Nephron progenitor cell (in vitro differentiated cells): ENCODE measurements at places on chromosomes 2 and 18.

DNA sequence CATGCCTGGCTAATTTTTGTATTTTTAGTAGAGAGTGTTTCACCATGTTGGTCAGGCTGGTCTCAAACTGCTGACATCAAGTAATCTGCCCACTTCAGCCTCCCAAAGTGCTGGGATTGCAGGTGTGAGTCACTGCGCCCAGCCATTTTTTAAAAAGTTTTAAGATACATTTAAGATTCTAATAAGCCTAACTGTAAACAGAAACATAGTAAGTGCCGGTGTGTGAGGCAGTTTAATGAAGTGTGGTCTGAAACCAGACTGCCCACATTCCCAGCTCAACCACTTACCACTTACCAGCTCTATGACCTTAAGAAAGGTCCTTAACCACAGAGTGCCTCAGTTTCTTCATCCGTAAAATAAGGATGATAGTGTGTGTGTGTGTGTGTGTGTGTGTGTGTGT lies 42.4 kb downstream of the TMEM237 start:
- no peak for DNase-seq

DNA sequence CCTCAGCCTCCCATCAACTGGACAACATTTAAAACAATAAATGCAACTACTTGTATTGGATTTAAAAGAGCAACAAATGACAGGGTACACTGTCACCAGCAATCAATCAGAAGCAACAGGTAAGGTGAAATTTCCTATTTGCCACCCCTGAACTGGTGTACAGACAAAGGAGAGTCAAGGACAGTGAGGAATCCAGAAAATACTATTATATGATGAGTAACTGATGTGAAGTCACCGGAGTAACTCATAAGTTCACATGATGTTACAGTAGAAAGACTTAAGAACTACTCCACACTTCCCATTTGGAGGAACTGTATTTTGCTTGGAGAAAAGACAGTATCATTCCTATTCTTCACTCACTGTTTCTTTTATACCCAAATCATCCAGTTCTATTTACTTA lies 4.1 kb upstream of the STAT1 start:
- no peak for DNase-seq

GRCh38 chr2:19098467-19099160 lies 259.8 kb downstream of the OSR1 start:
- DNase-seq, result no peak

DNA sequence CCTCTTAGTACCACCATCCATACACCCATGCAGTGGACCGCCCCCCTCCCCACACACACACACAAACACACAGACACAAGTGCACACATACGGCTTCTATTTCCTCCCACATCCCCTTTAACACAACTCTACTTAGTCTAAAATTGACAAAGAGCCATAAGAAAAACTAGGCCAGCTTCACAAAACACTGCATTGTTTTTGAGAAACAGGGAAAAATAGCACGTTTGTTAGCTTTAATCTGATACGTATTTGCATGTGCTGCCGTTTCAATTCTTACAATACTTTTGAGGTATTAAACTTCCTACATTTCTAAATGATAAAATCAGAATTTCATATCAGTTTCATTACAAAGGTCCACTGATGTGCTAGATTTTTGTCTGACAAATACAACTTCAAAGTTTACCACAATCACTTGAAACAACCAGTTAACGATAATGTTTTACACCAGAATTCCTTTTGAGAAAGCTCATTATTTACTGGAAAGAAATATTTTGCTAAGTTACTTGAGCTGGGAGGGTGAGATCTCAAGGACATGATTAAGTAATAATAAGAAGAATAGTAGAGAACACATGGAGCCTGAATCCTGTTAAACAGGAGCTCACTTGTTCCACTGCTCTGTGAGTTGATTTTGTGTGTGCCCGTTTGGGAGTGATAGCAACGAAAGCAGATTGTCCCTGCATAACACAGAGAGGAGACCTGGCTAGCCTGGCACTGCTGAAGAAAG lies 74.5 kb downstream of the MOGAT1 start:
- DNase-seq, result no peak

DNA sequence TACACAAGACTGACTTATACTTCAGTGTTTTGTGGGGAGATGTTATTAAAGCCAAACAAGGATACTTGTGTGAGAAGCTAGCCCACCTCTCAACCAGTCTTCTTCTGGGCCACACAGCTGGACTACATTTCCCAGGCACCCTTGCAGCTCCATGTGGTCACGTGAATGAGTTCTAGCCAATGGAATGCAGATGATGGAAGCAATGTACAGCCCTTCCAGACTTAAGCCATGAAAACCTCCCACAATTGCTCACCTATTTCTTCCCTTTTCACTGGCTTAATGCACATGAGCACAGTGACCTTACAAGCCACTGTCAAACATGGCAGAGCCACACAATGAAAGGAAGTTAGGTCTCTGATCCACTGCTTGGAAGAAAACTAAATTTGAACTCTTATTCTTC lies 20.4 kb upstream of the FEZ2 start:
- DNase-seq, result peak; percentile 64

DNA sequence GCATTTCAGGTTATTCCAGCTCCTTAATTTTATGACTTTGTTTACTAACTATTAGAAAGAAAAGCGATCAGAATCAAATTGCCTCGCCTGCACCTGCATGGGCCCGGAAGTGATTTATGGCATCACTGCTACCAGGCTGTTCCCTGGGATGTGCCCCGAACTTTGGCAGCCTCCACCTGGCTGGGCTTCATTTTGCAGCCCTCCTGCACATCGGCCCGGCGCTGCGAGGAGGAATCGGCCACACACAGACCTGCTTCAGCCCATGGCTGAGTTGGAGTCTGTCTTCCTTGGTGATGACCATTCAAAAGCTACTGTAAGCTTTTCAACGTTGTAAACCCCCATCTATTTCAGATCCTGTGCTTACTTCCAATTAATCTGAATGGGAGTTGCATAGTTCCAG lies 638.0 kb downstream of the RNF144A start:
- DNase-seq, result no peak

DNA sequence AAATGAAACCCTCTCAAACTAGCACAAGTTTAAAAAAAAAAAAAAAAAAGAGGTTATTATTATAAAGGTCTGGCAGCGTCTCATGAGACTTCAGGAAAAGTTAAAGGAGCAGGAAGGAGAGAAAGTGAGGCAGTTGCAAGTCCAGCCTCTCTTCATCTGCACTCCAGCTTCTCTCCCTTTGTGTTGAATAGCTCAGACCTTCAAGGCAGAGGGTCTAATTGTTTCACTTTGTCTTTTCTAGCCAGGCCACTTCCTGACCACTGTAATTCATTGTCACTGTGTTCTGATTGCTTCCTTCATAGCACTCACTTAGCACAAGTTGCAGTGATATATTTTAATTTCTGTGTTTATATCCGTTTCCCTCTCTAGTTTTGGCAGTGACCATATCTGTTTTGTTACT lies 99.9 kb downstream of the SPATS2L start:
- no peak for DNase-seq

DNA sequence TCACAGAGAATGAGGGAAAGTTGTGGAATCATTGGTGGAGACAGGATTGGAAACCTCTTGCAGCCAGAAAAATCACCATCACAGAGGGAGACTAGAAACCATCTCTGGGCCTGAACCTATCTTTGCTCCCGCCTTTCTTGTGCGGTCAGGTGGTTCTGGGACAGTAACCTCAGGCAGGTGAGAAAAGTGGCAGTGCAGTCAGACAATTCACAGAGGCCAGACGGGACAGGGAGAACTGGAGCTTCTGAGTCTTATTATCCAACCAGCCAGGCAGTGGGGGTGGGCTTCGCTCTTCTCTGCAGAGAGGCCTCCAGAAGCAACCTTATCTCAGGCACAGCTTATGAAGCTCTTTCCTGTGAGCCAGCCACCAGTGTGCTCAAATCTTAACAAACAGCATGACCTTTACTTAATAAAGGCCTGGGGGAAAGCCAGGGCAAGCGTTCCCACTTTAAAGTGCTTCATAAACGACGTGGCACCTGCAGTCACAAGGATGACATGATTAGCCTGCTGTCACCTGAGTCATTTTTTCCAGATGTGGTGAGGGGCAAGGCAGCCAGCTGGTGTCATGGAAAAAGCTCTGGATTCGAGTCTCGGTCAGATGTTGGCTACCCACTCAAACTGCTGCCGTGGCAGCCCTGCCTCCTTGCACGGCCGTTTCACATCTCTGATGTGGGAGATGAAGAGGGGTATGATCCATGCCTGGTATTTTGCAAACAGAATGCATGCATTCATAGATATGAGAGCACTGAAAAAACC lies 109.7 kb downstream of the B3GNT2 start:
- no peak for DNase-seq

DNA sequence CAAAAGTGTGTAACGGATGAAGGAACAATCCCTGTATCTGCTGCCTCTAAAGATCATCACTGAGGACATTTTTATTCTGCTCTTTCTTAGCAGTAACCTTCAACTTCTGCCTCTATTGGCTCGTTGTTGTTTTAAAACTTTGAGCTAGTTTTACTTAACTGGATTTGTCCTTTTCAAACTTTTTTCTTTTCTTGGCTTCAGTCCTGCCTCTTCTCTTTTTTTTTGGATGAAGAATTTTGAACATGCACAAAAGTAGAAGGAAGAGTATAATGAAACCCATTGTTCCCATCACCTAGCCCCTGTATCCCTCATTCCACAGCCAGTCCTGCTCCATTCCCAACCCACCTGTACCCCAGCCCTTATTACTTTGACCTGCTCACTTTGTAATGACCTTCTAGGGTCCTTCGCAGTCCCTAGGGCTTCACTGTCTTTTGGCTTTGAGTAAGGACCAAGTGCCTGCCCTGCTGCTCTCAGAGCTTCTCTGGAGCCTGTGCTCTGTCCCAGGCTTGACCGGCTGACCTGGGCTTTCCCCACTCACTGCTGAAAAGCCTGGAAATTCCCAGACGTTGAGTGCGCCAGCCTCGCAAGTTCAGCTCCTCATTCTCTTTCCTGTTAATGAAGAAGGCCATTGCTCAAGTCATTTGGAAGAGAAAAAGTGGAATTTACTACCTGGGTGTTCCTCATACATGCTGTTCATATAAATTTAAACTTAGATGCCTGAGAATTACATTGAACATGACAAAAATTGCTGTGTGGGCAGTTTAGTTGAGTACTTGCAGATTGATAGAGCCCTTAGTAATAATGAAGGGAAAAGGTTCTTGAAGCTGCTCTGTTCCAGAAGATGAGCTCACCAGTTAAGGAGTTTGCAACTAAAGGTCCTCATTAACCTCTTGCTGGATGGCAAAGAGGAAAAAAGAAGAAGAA lies 149.3 kb upstream of the ALPP start:
- no peak for DNase-seq

GRCh38 chr18:22324191-22325131 lies 93.3 kb downstream of the CTAGE1 start:
- DNase-seq, result peak; percentile 72

DNA sequence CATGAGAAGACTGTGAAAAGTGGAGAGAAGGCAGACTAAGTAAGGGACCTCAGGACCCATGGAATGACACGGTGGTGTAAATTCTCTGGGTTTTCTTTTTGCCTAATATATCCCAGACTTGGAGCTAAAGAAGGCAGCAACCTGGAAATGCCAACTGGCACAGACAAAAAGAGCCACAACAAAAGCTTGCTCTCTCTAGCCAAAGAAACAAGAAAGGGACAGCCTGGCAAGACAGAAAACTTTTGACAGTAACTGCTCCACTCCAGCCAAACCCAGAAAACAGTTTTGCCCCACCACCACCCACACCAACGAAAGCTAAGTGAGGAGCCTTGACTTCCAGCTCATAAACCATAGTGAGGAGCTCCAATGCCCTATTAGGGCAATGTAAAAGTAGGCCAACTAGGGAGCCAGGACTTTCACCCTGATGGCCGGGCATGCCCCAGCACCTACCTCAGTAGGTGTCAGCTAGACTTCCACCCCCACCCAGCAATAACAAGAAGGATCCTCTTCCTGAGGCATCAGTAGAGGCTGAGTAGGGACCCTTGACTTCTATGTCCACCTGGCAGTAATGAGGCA lies 35.5 kb downstream of the PELI1 start:
- no peak for DNase-seq

DNA sequence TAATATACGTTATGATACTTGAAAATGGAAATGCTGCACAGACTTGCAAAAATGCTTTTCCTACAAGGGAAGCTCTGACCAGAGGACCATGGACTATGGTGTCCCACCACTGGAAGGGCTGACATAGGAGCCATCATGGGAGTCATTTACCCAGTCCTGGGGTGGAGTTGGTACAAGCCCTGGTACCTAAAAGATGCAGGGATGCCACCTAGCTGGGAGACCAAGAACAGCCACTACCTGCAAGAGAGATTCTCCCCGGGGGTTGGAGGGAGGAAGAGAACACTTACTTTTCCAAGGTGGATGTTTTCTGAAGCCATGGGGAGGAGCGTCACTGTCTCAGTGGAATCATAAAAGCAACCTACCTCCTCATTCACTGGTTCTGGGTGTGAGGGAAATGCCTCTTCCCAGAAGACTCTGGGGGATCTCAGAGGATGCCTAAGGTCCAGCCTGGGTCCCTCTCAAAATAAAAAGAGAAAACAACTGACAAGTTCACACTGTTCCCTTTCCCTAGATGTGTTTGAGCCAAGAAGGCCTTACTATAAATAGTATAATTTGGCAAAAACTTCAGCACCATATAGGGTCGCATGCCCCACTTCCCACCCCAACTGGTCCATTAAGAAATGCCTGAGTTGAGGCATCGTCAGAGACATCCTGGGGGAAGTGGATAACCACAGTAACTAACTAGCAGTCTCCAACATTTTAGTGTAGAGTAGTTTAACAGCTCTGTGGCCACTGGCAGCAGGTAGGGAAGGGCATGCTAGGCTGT lies 39.9 kb downstream of the REEP1 start:
- no peak for DNase-seq

DNA sequence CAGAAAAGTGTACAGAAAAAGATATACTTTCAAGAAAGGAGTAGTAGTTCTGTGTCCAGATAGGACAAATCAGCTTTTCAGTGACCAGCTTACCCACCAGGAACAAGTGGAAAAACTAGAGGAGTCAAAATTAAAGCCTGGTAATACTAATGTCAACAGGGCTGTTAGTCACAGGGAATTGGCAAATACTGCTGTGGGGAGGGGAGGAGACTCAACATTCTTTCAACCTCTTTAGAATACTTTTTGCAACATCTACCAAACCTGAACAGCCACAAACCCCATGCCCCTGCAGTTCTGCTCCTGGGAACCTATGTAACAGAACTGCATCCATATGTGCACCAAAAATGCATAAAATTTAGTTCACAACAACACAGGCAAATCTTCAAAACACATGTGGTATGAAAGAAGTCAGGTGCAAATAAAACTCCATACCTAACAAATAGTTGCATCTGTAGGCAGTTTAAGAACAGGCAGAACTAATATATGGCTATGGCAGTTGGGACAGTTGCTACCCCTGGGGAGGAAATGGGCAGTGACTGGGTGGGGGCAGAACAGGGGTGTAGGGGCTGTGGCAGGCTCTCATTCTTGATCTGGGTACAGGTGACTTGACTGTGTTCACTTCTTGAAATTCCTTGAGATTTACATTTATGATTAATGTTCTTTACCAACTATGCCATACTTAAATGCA lies 9.7 kb downstream of the CMPK2 start:
- no peak for DNase-seq

DNA sequence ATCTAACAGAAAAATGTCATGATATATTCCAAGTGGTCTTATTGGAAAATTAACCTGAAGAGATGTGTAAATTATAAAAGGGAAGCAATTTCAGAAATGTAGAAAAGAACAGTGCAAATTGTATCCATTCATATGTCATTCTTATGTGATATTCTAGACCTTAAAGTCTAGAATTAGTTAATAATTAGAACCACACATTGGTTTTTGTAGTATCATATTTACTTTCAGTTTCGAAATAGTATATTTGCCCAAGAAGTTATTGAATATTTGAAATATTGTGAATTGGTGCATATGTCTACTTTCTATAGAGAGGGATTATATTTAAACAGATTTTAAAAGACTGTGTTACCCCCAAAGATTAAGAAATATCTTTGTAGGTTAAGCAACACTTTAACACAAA lies 1348.6 kb upstream of the ACVR2A start:
- DNase-seq, result no peak

GRCh38 chr18:78966793-78967106 lies 12.9 kb upstream of the SALL3 start:
- DNase-seq, result no peak
